ENCODE measurements at places on chromosomes 12 and 14.

GRCh38 chr14:22994762-22995275 is 12.5 kb upstream of the AJUBA start:
- no peak for DNase-seq

GRCh38 chr12:1504304-1504894 is 90.0 kb downstream of the FBXL14 start:
- DNase-seq = no peak

GRCh38 chr14:94571950-94572349 is 9.3 kb upstream of the SERPINA5 start:
- no peak for DNase-seq

DNA sequence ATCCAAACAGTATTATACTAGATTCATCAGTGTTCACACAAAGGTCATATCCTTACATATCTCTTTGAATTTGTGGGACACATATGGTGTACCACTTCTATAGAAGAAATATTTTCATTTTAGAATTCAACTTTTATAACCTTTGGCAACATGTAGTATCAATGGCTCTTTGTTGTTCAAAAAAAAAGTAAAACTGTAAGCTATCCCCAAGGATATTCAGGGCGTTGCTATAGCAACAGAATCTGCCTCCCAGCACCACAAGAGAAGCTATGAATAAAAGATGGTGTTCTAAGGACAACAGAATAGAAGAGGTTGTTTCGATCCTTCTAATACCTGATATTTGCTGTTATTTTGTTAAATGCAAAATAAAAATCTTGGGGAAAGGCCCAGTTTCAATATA is 139.3 kb downstream of the BRMS1L start:
- no peak for DNase-seq

- DNase-seq = no peak
These were observed 248.5 kb upstream of the FBXO33 start for GRCh38 chr14:39680777-39681176.

DNA sequence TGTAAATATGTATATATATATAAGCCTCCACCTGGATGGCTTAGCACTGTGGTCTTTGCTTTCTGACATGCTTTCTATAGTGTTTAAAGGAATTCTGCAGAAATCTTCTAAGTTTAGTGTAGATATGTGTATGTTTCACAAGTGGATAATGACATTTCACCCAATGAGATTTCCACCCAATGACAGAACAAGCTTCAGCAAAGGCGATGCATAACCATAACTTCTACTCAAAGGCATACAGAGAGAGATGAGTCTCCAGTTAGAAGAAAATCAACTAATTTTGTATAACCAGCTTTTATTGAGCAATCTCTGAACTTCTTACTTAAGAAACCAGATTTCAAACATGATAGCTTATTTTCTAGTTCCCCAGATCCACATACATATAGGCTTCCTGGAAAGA is 134.0 kb downstream of the DYRK2 start:
- no peak for DNase-seq

DNA sequence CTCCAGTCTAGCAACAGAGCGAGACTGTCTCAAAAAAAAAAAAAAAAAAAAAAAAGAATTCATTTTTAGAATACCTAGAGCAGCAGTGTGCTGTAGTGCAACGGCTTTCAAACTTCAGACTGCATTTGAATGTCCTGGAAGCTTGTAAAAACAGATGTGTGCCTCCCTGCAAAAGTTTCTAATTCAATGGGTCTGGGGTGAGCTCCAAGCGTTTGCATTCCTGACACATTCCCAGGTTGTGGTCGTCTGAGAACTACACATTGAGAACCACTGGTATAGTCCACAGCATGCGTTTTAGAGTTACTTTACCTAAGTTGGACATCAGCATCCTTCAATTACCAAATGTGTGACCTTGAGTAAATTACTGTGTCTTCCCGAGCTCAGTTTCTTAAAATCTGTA is 816.8 kb downstream of the NRXN3 start:
- DNase-seq = no peak

GRCh38 chr12:15702276-15702675 is 86.9 kb downstream of the EPS8 start:
- no peak for DNase-seq

DNA sequence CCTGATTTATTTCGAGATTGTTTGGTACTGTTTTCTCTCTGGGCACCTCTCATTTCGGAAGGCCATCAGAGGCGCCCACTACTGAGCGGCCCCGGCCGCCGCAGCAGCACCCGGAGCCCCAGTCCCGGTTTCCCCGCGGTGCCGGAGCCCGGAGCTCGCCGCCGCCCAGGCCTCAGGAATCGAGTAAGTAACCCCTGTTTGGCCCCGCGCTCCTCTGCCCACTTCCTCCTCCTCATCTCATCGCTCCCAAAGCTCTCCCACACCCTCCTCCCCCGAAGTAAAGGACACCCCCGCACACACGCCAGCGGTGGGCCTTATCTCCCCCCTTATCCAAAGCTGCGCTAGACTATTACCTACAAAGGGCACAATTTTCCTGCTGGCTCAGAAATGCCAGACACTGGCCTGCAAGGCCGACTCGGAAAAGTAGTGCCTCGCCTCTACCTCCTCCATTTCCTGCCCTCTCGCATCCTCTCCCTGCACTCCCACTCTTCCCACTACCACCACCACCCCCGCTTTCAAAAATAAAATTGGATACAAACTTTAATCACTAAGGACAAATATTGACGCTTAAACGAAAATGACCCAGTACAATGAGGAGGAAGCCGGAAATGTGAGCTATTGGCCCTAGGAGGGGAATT is 637 bp upstream of the FOXG1 start:
- DNase-seq = no peak

- DNase-seq = no peak
These were observed 9.5 kb downstream of the BDKRB1 start for GRCh38 chr14:96265383-96266095.

DNA sequence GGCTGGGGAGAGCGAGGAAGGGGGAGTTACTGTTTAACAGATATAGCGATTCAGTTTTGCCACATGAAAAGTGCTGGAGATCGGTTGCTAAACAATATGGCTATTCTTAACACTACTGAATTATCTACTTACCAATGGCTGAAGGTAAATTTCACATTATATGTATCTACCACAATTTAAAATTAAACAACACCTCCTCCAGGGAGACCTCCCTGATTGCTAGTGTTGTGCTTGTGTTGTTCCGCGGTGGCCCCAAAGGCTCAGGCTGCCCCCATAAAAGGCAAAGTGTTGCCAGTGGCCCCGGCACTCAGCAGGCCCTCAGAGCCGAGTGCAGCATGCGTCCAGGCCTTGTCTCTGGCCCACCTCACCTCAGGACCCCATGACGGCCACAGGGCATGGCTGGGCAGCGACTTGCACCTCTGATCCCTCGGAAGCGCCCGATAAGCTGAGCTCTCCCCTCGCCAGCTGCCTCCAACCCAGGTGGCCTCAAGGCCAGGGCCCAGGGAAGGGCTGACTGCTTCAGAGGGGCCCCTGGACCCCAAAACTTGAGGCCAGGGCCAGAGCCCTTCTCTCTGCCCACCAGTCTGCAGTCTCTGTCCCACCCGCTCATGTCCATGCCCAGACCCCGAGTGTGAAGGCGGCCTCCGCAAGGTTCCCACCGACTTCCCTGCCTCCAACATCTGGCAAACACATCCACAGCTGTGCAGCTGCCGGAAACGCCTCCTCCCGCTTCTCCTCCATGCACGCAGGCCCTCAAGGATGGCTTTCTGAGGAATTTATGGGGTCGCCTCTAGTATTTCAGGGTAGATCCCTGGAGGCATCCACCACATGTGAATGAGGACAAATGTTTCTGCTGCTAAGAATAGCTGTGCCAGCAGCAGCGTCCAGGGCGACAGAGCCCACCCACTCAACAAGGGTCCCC is 60.0 kb downstream of the NCOR2 start:
- no peak for DNase-seq

DNA sequence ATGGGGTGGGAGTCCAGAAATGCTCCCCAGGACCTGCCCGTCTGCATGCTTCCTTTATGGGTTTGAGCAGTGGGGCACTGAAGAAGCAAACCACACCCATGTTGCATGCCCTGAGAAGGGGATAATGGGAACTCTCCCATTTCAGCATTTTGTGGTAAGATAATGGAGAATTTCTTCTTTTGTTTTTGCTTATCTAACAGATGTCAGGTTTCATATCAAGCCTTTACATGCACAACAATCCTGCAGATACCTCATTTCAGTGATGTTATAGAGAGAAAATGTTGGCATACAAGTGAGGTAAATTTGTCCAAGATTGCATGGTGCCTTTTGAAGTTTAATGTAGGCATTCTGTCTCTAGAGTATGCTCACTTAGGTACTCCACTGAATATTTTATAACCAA is 177.0 kb downstream of the ALX1 start:
- DNase-seq = no peak

DNA sequence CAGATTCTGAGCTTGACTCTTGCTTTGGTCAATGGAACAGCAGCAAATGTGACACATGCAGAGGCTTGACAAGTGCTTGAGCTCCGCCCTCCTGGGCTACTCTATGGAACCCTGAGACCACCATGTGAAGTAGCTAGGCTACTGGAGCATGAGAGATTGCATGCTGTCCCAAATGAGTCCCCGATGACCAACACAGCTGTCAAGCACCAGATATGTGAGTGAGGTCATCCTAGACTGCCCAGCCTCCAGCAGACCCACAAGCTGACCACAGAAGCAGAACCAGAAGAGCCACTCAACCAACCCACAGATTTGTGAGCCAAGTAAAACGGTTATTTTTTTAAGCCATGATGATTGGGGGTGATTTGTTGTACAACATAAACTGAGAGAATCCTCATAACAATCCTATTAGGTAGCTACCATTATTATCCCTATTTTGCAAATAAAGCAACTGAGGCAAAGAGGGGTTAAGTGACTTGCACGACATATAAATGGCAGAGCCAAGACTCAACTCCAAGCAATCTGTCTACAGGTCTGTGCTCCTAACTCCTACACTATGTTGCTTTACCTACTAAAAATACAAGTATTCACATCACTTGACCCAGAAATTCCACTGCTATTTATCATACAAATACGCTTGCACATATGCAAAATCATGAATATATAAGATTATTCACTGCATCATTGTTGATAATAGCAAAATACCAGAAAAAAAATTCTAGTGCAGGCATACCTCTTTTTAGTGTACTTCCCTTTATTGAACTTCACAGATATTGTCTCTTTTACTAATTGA is 136.2 kb downstream of the NDUFA12 start:
- DNase-seq = no peak

- no peak for DNase-seq
These were observed 14.2 kb downstream of the FKBP3 start for GRCh38 chr14:45120096-45120495.

GRCh38 chr12:9651265-9651729 is 18.2 kb upstream of the CLEC2D start:
- no peak for DNase-seq

- DNase-seq = peak; percentile 46
These were observed 12.3 kb downstream of the ZFP36L1 start for GRCh38 chr14:68780358-68781160.

DNA sequence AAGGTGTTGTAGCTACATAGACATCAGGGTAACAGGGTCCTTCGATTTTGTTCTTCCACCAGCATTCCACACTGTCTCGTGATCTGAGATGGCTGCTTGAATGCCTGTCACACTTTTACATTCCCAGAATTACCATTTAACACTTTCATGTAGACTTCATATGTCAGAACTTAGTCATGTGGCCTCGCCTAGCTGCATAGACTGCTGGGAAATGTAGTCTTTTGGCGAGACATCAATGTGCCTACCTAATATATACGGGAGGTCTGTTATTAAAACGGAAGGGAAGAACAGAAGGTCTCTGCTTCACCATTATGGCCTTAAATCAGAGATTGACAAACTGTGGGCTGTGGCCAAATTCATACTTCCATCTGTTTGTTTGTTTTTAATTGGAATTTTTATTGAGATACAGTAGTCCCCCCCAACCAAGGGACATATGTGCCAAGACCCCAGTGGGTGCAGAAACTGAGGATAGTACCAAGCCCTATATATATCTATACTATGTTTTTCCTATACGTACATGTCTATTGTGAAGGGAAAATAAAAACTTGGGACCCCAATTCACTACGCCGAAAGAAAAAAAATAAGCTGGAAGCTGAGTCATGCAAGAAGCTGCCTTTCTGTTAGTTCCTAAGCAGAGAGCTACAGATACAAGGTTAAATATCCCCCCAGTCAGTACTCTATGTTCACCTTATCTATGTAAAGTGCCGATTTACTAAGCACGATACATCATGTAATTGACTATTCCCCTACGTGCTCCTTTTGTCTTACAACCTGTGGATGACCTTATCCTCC is 11.3 kb upstream of the HRK start:
- peak; percentile 33 for DNase-seq

- peak; percentile 89 for DNase-seq
These were observed 25.4 kb upstream of the PLEKHG6 start for GRCh38 chr12:6285063-6285477.

- DNase-seq = peak; percentile 35
These were observed 62.9 kb upstream of the PSMA6 start for GRCh38 chr14:35229084-35229791.

GRCh38 chr14:23895480-23895879 is 58.1 kb upstream of the DHRS4 start:
- DNase-seq = no peak

GRCh38 chr14:94126800-94127199 is 2.6 kb downstream of the IFI27L2 start:
- DNase-seq = no peak

GRCh38 chr12:96195845-96196451 is 1.8 kb downstream of the ELK3 start:
- DNase-seq = no peak

All from HT-29 (cell line).